ENCODE measurements at places on chromosomes 5 and 9.

GRCh38 chr5:107610798-107611197 lies 59.9 kb downstream of the EFNA5 start:
- no peak for DNase-seq

DNA sequence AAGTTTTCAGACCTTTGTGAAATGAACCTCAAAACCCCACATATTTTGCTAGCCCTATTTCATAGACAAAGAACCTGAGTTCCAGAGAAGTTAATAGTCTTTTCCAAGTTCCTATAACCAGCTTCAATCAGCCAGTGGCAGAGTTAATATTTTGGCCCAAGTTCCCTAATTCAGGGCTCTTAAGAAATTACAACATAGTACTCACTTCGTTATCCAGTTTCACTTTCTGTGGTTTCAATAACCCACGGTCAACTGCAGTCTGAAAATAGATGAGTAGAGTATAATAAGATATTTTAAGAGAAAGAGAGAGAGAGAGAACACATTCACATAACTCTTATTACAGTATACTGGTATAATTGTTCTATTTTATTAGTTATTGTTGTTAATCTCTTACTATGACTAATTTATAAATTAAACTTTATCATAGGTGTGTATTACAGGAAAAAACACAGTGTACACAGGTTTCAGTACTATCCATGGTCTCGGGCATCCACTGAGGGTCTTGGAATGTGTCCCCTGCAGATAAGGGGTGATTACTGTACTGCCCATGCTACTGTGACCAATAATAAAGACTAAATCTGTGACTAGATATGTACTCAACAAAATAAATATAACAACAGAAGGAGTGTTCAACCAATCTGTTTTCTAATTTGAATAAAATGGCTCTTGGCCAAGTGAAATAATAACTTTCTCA lies 9.3 kb upstream of the MYOT start:
- DNase-seq, result no peak

DNA sequence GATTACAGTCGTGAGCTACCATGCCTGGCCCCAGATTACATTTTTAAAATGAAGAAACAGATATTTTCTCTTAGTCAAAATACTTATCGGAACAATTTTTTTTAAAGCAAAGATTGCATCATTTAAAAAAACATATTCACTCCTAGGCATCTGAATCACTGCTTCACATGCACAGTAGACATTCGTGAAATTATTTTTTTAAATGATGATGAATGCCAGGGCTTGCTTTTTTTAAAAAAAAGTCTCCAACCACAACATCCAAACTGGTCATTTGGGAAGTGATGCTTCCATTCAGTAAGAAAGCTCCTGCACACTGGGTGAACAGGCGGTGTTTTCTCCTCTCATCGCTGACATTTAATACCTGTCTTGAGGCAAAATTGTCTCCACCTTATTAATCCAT lies 223.0 kb upstream of the DMRT1 start:
- DNase-seq, result no peak

DNA sequence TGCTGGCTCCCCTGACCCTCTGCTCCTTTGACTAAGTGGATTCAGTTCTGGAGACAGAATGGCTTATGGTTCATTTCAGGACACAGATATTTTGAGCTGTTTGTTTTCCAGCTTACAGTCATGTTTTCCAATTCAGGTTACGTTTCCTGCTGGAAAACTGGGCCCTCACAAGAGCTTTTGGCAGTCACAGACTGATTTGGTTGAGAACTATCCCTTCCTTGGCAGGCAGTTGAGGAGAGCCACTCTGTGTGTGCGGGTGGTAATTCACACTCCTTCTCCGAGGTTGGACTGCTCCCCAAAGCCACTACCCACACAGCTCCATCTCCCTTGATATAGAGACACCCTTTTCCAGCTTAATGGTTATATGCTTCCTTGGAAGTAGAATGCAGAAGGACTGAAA lies 534.5 kb downstream of the TMEM38B start:
- no peak for DNase-seq

GRCh38 chr9:104740621-104741020 lies 6.9 kb upstream of the NIPSNAP3A start:
- no peak for DNase-seq

DNA sequence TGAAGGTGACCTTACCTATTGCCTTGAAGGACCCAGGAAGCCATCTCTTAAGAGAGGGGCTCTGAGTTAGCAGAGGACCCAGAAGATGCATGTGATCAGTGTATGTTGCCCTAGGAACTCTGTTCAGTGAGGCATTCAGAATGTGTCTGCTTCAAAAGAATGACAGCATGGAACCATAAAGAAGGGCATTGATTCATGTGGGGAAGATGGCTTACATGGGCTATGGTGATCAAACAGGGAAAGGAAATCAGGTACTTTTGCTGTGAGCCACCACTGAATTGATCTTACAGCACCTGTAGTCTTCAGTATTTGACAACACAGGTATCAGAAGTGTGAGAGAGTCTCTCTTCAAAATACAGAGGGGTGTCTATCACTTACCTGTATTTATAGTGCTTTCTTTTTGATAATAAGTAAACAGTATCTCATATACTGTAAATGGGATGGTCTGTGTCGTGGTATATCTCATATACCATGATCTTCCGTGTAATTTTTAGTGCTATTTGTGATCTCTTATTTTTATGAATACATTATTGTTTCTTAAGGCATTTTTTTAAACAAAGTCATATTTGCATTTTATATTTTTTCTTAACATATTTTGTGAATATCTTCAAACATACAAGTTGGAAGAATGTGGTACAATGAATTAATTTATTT lies 57.0 kb downstream of the FOCAD start:
- DNase-seq, result no peak

- DNase-seq, result no peak
Measured at GRCh38 chr5:123455095-123455494, 31.9 kb upstream of the CEP120 start.

DNA sequence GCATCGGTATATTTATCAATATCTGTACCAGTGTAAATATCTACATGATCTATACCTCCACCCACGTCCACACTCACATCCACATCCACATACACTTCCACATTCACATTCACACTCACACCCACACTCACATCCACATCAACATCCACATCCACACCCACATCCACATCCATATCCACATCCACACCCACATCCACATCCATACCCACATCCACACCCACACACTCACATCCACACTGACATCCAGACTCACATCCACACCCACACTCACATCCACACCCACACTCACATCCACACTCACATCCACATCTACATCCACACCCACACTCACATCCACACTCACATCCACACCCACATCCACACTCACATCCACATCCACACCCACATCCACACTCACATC lies 189.2 kb downstream of the IRX1 start:
- no peak for DNase-seq

GRCh38 chr5:158212917-158213316 lies 354.0 kb upstream of the CLINT1 start:
- no peak for DNase-seq

GRCh38 chr5:80406980-80407734 lies 707 bp upstream of the ZFYVE16 start:
- no peak for DNase-seq

GRCh38 chr9:29945012-29945411 lies 2371.7 kb upstream of the C9orf72 start:
- DNase-seq, result no peak

GRCh38 chr9:69056191-69056815 lies 20.8 kb downstream of the FXN start:
- DNase-seq, result no peak
